ENCODE measurements at places on chromosomes 4 and X.
A peak's percentile ranks its signal among the peaks of the same experiment; 100 is the strongest.

DNA sequence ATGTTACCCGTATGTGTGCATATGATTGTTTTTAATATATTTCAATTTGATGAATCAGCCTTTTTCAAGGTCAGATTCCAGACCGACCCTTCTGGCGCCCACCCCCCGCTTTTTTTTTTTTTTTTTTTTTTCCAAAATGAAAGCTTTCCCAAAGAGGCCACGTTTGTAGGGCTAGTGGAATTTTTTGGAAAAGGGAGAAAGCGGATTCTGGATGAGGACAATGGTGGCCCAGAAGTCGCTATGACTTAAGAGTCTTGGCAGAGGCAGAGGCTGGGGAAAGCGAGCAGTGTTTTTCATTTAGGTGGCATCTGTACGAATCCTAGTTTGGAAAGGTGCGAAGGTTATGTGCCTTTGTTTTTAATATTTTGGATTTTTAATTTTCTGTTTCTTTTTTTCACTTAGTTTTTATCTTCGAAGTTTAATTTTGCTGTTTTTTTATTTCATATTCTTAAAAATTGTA lies 14.6 kb downstream of the NDUFB11 start:
- DNase-seq, result no peak

- no peak for DNase-seq
Observed at GRCh38 chr4:109408711-109409110, 24.9 kb upstream of the SEC24B start.

DNA sequence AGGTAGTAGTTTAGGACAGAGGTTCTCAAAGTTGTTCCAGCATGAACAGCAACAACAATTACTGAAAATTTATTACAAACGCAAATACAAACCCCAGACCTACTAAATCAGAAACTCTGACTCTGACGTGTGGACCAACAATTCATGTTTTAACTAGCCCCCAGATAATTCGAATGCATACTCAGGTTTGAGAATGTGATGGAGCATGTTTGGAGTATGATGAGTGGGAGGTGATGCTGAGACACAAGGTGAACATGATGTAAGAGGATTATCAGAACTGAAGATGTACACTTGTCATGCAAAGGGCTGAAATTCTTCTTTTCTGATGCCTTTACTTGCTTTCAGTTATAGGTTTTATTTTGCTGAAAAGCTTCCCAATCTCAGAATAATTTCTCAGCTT lies 323.0 kb downstream of the INPP4B start:
- DNase-seq, result no peak

- peak; percentile 16 for DNase-seq
Observed at GRCh38 chr4:20916106-20916505, 215.8 kb downstream of the PACRGL start.

DNA sequence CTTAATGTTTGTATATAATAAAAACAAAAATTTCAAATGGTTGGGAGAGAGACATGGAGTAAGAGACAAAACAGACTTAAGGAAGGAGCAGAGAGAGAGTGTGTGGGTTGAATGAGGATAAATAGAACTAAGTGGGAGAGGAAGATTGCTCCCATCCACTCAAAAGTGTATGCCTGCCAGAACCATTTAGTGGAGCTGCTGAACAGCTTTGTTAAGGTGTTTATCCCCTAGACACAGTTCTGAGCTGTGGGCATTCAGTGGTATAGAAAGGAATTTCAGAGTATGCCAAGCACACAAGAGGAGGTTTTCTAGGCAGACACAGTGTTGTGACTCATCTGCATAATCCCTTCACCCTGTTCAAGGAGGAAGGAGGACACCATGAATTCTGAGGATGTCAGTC lies 508.6 kb upstream of the EPHA5 start:
- DNase-seq, result no peak

DNA sequence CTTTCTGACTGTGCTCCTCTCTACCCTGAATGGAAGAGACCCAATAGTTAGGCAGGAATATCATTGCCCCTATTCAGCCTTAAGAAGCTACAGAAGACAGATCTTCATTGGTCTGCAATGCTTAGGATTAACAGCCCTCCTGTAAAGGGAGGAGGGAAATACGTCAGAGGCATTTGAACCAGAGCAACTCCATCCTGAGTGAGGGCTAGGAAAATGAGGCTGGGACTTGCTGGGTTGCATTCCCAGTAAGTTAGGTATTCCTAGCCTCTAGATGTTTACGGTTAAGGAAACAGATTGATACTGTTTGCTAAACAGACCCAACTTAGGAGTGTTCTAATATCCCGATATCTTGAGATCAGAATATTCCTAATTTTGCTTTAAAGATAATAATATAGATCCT lies 63.5 kb downstream of the PCDH18 start:
- DNase-seq, result no peak

DNA sequence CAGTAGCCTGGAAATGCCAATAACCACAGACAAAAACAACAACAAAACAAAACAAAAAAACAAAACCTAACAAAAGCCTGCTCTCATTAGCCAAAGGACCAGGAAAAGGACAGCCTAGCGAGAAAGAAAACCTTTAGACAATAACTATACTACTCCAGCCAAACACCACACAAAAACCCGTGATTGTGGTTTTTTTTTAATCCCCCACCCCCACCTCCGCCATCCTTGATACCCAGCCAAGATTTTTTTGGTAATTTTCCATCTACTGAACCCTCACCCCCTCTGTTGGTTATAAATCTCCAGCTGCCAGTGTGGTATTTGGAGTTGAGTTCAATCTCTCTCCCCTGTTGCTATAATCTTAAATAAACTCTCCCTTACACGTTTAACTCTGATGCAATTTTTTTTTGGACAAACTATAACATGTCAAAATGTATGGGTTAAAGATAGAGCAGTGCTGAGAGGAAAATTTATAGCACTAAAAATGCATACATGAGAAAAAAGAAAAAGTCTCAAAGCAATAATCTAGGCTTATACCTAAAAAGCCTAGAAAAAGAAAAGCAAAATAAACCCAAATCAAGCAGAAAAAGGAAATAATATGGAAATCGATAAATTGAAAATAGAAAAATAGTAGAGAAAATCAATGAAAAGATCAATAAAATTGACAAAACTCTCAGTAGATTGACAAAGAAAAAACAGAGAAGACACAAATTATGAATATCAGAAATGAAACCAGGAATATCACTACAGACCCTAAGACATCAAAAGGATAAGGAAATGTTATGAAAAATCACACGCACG lies 83.7 kb downstream of the NAT8L start:
- DNase-seq, result no peak

- no peak for DNase-seq
Observed at GRCh38 chr4:154740462-154740861, 3.3 kb upstream of the LRAT start.

DNA sequence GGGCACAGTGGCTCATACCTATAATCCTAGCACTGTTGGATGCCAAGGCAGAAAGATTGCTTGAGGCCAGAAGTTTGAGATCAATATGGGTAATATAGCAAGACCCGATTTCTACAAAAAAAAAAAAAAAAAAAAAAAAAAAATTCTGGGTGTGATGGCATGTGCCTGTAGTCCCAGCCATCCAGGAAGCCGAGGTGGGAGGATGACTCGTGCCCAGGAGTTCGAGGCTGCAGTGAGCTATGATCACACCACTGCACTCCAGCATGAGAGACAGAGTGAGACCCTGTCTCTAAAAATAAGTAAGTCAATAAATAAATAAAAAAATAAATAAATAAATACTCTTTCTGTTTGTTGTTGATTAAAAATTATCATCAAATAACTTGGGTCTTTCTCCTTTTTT lies 62.4 kb upstream of the BMPR1B start:
- DNase-seq, result no peak

DNA sequence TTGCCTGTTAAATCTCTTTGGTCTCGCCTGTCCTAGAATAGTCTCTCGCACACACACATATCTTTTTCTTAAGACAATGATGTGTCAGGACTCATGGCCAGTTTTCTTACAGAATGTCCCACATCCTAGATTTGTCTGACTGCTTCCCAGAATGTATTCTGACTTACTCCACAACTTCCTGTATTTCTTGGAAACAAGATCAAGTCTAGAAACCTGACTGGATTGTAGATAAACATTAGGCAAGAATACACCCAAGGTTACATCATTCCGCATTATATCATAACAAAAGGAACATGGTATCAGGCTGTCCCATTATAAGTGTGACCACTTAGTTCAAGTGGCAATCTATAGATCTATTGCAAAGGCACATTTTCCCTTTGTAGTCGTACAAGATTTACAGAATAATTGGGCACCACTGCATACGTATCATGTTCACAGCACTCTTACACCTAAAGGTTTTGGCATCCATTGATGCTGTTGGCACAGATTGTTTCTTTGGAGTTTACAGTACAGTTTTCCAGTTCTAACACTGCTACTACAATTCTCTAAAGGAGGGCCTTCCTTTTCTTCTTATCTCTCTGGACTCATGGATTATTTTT lies 56.4 kb downstream of the FBXW7 start:
- no peak for DNase-seq

DNA sequence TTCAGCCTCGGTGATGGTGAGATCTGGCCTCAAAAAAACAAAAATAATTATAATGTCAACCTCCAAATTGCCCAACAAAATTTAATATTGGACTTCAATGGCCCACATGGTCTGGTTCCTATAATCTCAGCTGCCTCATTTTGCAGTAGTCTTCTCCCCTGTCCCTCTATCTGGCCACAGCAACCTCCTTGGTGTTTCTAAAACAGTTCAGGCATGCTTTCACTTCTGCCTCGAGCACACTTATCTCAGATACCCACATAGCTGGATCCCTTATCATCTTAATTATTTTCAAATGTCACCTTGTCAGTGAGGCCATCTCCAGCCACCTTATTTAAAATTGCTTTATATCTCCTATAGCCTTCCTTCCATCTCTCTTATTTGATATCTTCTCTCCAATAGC lies 52.9 kb upstream of the WDFY3 start:
- DNase-seq, result no peak

DNA sequence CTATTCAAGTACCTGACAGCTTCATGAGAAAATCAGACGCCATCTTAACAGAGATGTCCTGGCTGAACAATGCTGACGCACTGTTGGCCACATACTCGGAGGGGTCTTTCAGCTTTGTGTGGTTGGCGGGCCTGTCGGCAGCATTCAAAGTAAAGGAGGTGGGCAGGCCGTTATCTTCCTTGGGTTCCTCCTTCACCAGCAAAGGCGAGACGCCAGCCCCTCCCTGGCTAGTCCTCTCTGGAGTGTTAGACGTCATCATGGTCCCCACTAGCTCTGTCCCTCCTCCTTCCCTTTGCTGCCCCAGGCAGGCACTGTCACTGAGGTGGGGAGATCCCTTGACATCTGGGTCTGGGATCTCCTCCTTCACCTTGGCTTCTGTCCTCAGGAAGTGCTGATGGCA lies 53.0 kb downstream of the ZNF827 start:
- no peak for DNase-seq

- DNase-seq, result peak; percentile 32
Observed at GRCh38 chr4:112099701-112100297, 45.5 kb upstream of the FAM241A start.

- DNase-seq, result peak; percentile 37
Observed at GRCh38 chr4:101328063-101328602, 19.2 kb downstream of the PPP3CA start.

- DNase-seq, result no peak
Observed at GRCh38 chr4:72569719-72570235, 756 bp upstream of the ADAMTS3 start.

- no peak for DNase-seq
Observed at GRCh38 chr4:81743731-81744435, 272.2 kb upstream of the RASGEF1B start.

GRCh38 chrX:72255445-72255844 lies 16.6 kb upstream of the ERCC6L start:
- no peak for DNase-seq

- no peak for DNase-seq
Observed at GRCh38 chr4:95263960-95264359, 284.8 kb downstream of the UNC5C start.

DNA sequence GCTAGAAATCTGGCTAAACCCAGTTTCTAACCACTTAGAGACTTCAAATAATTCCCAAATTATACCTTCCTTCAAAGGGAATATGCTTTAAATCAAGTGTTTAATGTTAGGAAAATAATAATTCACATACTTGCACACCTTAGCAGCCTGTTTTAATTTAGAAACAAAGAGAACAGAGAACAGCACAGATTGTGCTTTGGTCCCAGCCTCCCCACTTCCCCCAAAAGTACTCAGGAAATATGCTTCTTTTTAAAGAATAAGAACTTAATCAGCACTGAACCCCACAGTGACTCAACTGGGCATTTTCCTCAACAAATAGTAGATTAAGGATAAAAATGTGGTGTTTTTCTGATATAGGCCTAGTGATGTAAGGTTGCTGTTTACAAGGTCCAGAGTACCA lies 295.8 kb downstream of the GBA3 start:
- no peak for DNase-seq

DNA sequence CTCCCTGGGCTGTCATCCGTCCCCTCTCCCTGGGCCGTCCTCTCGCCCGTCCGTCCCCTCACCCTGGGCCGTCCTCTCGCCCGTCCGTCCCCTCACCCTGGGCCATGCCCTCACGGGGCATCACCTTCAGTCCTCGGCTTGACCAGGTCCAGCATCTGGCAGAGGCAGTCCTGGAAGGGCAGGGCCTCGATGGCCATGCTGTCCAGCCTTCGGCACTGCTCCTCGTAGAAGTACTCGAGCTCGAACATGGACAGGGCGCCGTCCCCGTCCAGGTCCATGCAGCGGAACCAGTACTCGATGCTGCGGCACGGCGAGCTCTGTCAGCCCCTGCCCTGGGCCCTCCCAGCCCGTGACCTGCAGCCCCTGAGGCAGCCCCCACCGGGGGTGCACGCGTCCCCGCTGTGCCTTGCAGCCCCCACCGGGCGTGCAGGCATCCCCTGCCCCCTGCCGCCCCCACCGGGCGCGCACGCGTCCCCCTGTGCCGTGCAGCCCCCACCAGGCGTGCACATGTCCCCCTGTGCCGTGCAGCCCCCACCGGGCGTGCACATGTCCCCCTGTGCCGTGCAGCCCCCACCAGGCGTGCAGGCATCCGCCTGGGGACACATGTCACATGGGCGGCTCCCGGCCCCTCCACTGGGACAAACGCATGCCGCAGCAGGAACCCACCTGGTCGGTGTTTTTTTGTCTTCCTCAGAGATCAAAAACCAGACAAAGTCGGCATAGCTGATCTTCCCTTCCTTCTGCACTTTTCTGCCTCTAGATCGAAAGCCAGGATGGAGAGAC lies 22.2 kb upstream of the GTPBP6 start:
- DNase-seq, result no peak

GRCh38 chr4:118033148-118034052 lies 886 bp upstream of the NDST3 start:
- DNase-seq, result no peak

GRCh38 chr4:46392421-46392820 lies 2.5 kb upstream of the GABRA2 start:
- DNase-seq, result no peak

- DNase-seq, result no peak
Observed at GRCh38 chr4:772118-772517, 53.8 kb downstream of the CPLX1 start.
